Natural killer cell (primary cell): ENCODE measurements at places on chromosomes 5 and 9. TPM values are rescaled to one million over a fixed set of nuclear protein-coding genes. Genes with fewer than 3 reads are reported as not detected.

DNA sequence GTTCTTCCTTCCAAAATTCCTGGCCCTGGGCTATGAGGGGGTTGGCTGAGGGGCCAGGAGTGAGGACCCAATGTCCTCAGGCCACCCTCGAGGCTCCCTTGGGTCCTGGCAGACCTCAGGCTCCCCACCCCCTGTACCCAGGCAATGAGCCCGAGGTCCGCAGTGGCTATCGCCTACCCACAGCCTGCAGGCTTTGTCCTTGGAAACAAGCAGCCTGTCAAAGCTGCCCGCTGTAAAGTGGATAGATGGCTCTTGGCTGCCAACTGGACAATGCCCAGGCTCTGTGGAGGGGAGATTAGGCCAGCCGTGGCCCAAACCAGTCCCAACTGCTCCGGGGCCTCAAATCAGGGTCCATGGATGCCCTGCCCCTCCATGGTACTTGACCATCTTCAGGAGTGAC lies 2.2 kb upstream of the ADGRD2 start:
- DNase-seq: no peak

DNA sequence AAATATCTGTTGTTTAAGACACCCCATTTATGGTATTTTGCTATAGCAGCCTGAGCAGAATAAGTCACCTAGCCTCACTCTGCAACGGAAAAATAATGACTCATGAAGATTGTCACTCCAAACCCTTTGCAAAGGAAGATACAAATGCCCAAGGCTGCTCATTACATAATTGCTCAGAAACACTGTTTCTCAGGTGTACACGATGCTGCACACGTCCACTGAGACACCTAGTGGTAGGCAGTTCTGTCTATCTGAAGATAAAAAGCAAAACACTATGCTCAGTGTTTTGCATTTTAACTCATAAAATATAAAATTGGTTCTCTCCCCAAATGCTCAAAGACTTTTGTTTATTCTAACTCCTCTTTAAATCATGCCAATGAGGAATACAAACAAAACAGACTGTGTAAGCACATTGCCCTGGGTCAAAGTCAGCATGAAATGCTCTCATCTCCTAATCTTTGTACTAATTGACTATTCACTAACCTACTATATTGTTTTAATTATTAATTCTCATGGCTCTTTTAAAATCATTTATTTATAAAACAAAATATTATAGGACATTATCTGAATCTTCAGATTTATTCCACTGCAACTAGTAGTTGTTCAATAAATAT lies 7.7 kb upstream of the TSLP start:
- peak; percentile 14 for DNase-seq

DNA sequence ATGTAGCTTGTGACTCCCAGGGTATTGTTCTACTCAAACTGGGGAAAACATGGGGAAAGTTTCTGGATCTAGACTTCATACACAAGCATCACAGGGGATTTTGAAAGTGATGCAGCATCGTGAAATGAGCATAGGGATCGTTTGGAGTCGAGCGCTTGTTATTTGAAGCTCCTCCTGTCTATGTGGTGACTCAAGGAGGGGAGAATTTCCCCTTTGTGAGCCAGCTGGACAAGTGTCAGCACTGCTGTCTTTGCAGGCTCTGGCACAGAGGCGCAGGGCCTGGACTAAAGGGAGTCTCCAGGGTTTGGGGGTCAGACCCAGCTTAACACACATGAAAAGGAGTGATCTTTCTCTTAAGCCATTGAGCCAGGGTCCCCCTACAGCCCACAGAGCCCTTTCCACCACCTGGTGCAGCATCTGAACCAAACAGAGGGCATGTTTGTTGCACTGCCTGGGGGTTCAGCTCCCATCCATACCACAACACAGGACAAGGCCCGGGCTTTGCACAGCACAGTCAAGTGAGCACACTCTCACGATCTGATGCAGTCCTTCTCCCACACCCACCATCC lies 51.0 kb downstream of the IRF1 start:
- DNase-seq: peak; percentile 49

GRCh38 chr5:38543886-38544285 lies 12.6 kb downstream of the LIFR start:
- no peak for DNase-seq

- DNase-seq: no peak
Observed at GRCh38 chr9:116318468-116319374, 165.1 kb downstream of the PAPPA start.

DNA sequence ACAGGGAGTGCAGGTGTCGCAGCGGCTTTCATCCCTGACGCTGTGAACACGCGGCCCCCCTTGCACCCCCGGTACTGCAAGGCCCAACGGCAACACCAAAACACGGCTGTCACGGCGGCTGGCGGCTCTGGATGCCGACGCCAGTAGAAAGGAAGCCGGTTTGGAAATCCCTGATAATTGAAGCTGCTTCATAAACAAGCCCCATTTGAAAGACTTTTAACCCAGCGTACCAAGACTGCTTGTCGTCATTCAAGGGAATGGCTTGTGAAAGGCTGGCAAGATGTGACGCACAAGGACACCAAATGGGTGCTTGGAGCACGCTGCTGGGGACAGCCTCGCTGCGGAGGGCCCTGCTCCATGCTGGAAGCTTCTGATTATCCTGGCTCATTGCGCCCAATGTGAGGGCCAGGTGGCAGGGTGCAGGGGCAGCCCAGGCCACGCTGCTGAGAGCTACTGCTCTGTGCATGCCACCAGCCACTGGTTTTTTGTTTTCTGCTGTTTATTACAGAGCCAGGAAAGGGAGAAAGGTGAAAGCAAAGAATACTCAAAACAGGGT lies 63.1 kb downstream of the GTF3C4 start:
- DNase-seq: no peak

DNA sequence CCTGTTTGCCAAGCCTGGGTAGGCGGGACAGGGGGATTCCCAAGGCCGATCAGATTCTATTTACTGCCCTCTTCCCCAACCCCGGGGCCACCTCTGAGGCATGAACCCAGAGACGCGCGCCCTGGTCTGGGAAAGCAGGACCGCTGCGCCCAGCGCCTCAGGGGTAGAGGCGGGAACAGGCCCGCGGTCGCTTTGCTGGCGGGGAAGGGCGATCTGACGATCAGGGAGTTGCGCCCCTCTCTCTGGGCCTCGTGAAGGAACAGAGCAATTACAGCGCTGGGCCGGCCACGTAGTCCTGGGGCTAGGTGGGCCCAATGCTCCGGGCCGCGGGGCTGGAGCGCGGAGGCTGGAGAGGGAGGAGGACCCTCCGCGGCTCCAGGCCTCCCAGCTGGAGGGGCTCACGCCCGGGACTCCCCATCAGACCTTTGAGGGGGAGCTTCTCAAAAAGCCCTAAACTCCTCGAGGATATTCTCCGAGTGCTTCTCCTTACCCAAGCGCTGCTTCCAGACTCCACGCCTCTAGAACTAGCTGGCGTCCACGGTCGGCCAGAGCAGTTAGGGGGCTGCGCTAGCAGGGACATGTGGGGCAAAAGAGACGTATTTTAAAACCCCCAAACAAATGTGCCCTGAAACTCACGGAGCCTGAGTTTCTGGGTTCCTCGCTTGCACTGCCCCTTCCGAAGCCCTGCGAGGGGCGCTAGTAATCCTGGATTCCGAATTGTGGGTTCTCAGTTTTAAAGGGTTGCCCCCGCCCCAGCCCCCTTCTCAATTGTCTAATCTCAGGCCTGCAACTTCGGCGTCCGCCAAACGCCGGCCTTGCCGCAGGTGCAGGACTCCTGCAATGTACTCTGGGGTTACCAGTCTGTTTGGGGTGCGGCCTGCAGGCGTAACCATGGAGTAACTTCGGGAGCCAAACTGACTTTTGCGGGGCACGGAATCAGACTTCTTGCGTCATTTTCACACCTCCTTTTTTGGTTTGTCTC lies 57.6 kb downstream of the TMEM174 start:
- DNase-seq: no peak

DNA sequence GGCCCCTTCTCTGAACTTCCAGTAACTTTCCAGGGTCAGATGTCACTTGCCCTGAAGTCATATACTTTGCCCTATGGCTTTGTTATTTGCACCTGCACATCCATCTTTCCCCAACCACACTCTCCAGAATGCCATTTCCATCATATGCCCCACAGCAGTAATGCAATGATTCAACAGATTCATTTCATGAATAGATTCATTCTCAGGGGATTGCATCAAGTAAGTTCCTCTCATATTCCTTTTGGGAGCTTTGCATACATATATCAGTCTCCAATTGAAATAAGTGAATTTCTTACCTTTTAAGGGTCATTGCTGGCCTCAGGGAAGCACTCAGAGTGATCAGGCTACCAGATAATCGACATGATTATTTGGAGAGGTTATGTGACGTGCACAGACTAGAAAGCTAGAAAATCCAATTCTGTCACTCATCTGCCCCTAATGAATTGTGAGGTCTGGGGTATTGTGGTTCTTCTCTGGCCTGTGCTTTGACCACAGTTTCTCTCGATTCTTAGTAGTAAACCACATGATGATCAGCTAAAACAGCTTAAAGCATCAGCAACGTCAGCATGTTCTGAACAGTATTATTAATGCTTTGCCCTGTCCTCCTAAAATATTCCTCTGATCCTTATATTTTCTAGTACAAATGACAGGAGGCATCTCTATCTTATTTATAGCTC lies 179.9 kb downstream of the ATPSCKMT start:
- no peak for DNase-seq

DNA sequence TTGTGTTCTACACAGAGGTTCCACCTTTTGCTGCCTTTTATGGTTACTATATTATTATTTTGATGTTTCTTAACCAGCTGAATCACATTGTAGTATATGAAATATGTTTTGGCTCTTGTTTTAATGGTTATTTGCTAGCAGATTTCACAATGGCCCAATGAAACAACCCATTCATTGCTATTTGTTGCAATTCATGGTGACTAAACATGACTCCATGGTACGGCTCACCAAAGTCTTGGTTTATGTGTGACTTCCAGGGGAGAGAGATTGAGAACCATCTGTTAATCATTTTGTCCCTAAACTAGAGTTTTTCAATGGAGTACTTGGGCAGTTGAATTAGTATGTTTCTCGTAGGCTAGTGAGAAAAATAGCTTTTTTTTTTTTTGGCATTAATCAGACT lies 108.4 kb downstream of the GHR start:
- DNase-seq: no peak

DNA sequence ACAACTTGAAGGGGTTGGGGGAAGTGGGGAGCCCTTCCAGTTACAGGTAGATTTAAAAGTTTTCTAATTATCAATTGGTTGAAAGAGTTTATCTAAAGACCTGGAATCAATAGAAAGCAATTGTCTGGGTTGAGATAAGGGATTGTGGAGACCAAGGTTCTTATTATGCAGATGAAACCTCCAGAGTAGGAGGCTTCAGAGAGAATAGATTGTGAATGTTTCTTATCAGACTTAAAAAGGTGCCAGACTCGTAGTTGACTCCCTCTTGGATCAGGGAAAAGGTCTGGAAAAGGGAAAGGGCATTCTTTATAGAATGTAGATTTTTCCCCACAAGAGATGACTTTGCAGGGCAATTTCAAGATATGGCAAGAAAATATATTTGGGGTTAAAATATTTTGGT lies 100.8 kb downstream of the GADD45G start:
- no peak for DNase-seq

Gene TRAF1
- 33.9 TPM for total RNA-seq

Gene KCTD16
- total RNA-seq: not detected

Gene GRHPR
- total RNA-seq: 41.1 TPM

Gene TMOD1
- total RNA-seq: 2.0 TPM

Gene ACSL6
- total RNA-seq: 2.1 TPM

Gene PTCH1
- total RNA-seq: 82.1 TPM

Gene ACOT12
- not detected for total RNA-seq

Gene SPATA31C1
- not detected for total RNA-seq

Gene TYRP1
- total RNA-seq: not detected

Gene PNPLA7
- total RNA-seq: 4.3 TPM
